ENCODE measurements at places on chromosomes 1 and 21. TPM values are rescaled to one million over a fixed set of nuclear protein-coding genes. Genes with fewer than 3 reads are reported as not detected.

DNA sequence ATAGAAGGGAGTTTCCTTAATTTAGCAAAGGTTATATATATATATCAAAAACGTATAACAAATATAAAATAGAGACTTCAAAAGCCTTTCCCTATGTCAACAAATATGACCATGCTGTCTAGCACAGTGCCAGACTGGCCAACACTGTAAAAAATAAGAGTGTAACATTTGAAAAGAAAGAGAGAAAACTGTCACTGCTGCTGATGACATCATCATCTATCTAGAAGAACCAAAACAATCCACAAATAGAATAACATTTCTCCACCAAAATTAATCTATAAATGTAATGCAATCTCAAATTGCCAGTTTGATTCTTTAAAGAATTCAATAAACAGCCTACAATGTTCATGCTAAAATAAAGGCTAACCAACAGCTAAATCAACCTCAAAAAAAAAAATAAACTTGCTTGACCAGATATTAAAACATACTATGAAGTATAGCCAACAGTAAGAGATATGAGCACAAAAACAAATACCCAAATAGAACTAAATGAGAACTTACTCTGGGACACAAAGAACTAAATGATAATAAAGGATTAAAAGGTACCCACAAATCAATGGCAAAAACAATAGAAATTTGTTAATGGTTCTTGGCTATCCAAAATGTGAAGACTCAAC lies 50.2 kb downstream of the ENAH start:
- H3K4me1 ChIP-seq, result peaks cover 11% of the 10 kb centered on the region
- H3K4me3 ChIP-seq, result no peak overlapping the region
- H3K36me3 ChIP-seq, result no peaks in the 10 kb centered on the region
- H3K27me3 ChIP-seq, result no peaks in the 10 kb centered on the region

GRCh38 chr1:27884006-27884954 lies 11.9 kb downstream of the THEMIS2 start:
- H3K4me3 ChIP-seq, result no peak overlapping the region
- H3K27me3 ChIP-seq, result no peaks in the 10 kb centered on the region
- peaks cover 16% of the 10 kb centered on the region for H3K36me3 ChIP-seq
- peak overlapping the region; percentile 35 for H3K27ac ChIP-seq

GRCh38 chr1:184878002-184878401 lies 96.3 kb downstream of the NIBAN1 start:
- no peak overlapping the region for H3K4me3 ChIP-seq
- DNase-seq, result no peak
- peaks cover 20% of the 10 kb centered on the region for H3K36me3 ChIP-seq
- peaks cover 61% of the 10 kb centered on the region for H3K4me1 ChIP-seq

DNA sequence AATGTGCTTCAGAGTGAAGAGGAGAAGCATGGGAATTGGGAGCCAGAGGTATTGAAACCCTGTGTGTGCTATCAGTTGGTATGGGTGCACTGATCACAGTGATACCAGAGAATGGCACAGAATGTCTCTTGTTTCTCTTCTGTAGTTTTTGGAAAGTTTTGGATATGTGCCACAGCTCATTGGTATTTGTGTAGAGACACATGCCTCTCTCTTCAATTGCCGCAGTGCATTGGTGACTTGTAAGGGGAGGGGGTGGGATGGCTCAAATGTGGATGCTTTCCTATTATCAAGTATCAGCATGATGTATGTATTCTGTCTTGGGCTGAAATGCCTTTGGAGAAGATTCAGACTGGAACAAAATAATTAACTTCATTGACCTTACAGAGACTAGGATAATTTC lies 101.0 kb downstream of the HMCN1 start:
- no peak overlapping the region for H3K4me3 ChIP-seq
- H3K4me1 ChIP-seq, result no peaks in the 10 kb centered on the region
- no peaks in the 10 kb centered on the region for H3K27me3 ChIP-seq
- no peak for DNase-seq
- no peak overlapping the region for H3K27ac ChIP-seq
- H3K36me3 ChIP-seq, result no peaks in the 10 kb centered on the region

GRCh38 chr1:29832936-29833335 lies 596.6 kb downstream of the PTPRU start:
- no peak overlapping the region for H3K27ac ChIP-seq
- H3K4me3 ChIP-seq, result no peak overlapping the region
- no peak for DNase-seq
- no peaks in the 10 kb centered on the region for H3K36me3 ChIP-seq
- H3K27me3 ChIP-seq, result peaks cover 15% of the 10 kb centered on the region

GRCh38 chr1:61043010-61043820 lies 39.1 kb upstream of the NFIA start:
- peak; percentile 94 for DNase-seq
- peak overlapping the region; percentile 70 for H3K4me3 ChIP-seq
- H3K36me3 ChIP-seq, result no peaks in the 10 kb centered on the region
- peaks cover 7% of the 10 kb centered on the region for H3K4me1 ChIP-seq

- no peak overlapping the region for H3K4me3 ChIP-seq
- H3K36me3 ChIP-seq, result no peaks in the 10 kb centered on the region
- H3K27me3 ChIP-seq, result no peaks in the 10 kb centered on the region
- H3K4me1 ChIP-seq, result no peaks in the 10 kb centered on the region
Observed at GRCh38 chr1:187943606-187944403, 1115.1 kb downstream of the PLA2G4A start.

DNA sequence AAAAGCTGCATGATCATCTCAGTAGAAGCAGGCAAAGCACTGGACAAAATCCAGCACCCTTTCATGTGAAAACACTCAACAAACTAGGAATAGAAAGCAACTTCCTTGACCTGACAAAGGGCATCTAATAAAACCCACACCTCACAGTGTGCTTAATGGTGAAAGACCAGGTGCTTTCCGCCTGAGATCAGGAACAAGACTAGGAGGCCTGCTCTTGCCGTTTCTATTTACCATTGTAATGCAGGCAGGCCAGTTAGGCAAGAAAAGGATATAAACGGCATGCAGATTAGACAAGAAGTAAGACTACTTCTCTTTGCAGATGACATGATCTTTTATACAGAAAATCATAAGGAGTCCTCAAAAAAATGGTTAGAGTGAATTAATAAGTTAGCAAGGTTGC lies 37.2 kb downstream of the SLC37A1 start:
- no peak overlapping the region for H3K27ac ChIP-seq
- no peak overlapping the region for H3K4me3 ChIP-seq
- no peaks in the 10 kb centered on the region for H3K4me1 ChIP-seq
- H3K27me3 ChIP-seq, result no peaks in the 10 kb centered on the region
- H3K36me3 ChIP-seq, result no peaks in the 10 kb centered on the region
- DNase-seq, result no peak

GRCh38 chr1:81710857-81711256 lies 89.9 kb upstream of the ADGRL2 start:
- H3K27me3 ChIP-seq, result no peaks in the 10 kb centered on the region
- H3K4me3 ChIP-seq, result no peak overlapping the region
- no peak for DNase-seq
- no peaks in the 10 kb centered on the region for H3K36me3 ChIP-seq
- no peaks in the 10 kb centered on the region for H3K4me1 ChIP-seq

GRCh38 chr21:45632160-45632559 lies 11.4 kb upstream of the PCBP3 start:
- no peak overlapping the region for H3K4me3 ChIP-seq
- no peak overlapping the region for H3K27ac ChIP-seq
- H3K27me3 ChIP-seq, result no peaks in the 10 kb centered on the region
- no peaks in the 10 kb centered on the region for H3K36me3 ChIP-seq
- H3K4me1 ChIP-seq, result no peaks in the 10 kb centered on the region

DNA sequence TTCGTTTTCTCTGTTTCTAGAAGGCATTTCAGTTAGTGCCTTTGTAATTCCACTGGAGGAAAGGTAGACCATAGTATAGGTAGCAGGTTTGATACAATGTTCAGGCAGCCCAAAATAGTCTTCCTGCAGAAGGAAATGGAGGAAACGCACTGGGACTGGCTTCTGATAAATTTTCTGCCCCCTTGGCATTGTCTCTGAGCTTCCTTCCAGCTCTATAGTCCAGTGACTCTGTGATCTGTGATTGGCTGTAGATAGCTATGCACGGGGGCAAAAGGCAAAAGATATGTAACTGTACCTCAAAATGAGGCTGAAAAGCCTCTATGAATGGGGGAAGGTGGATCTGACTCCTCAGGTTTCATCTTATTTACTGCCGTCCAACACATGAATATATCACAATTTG lies 5.8 kb upstream of the MAGOH start:
- H3K27ac ChIP-seq, result no peak overlapping the region
- H3K27me3 ChIP-seq, result no peaks in the 10 kb centered on the region
- DNase-seq, result no peak
- no peak overlapping the region for H3K4me3 ChIP-seq

- no peaks in the 10 kb centered on the region for H3K36me3 ChIP-seq
- H3K27me3 ChIP-seq, result no peaks in the 10 kb centered on the region
- H3K27ac ChIP-seq, result no peak overlapping the region
- H3K4me1 ChIP-seq, result peaks cover 10% of the 10 kb centered on the region
- H3K4me3 ChIP-seq, result no peak overlapping the region
- no peak for DNase-seq
Observed at GRCh38 chr1:198265073-198265661, 108.4 kb downstream of the NEK7 start.

- H3K4me1 ChIP-seq, result peaks cover 5% of the 10 kb centered on the region
- H3K4me3 ChIP-seq, result no peak overlapping the region
- H3K27me3 ChIP-seq, result no peaks in the 10 kb centered on the region
- no peak for DNase-seq
- no peaks in the 10 kb centered on the region for H3K36me3 ChIP-seq
Observed at GRCh38 chr1:219206350-219206749, 32.7 kb downstream of the LYPLAL1 start.

GRCh38 chr1:179599623-179600249 lies 8.1 kb downstream of the TDRD5 start:
- peaks cover 9% of the 10 kb centered on the region for H3K27me3 ChIP-seq
- H3K4me3 ChIP-seq, result no peak overlapping the region
- no peak overlapping the region for H3K27ac ChIP-seq

DNA sequence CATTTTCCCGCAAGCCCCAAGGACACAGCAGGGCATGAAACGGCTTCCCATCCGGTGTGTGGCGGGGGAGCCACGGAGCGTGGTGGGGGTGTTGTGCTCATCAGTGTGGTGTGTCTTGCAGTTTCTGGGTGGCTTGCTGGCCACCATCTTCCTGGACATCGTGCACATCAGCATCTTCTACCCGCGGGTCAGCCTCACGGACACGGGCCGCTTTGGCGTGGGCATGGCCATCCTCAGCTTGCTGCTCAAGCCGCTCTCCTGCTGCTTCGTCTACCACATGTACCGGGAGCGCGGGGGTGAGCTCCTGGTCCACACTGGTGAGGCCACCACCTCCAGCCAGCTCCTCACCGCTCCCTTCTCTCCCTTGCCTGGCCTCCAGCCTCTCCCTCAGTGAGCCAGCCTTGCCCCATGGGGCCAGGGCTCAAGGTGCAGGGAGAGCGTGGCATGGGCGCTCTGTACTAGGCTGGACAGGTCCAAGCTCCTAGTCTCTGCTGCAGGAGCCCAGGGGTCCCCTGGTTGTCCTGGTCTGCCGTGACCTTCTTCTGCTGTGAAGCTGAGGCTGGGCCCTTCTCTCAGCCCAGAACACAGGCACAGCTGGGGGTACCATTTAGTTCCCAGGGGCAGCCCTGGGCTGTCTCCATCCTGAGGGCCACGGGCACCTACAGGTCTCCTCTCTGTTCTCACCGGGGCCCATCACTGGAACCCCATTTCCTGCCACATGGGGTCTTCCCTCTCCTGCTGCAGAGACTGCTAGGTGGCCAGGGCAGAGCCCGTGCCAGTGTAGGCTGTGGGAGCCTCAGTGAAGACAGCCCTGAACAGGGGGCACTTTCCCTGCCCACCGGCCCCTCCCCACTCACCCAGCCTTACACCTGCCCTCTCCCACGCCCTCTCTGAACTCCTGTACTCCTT lies 12.6 kb downstream of the AGTRAP start:
- H3K27me3 ChIP-seq, result no peaks in the 10 kb centered on the region
- H3K4me1 ChIP-seq, result peaks cover 6% of the 10 kb centered on the region
- H3K27ac ChIP-seq, result peak overlapping the region; percentile 31
- no peak for DNase-seq
- peaks cover 74% of the 10 kb centered on the region for H3K36me3 ChIP-seq

DNA sequence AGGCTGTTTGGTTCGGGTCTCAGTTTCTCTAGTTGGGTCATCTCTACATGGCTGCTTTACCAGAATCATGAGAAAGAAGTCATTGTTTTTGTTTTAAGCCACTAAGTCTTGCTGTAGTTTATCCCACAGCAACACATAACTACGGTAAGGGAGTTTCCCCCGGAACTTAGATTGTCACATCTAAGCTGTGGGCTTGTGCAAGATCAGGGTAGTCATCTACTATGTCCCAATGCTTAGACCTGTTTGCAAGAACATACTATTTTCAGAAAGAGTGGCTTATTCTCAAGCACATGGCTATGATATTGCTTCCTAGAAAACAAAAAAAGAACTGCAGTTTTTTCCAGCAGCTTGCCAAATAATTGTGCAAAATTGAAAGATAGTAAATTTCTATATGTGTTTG lies 18.0 kb upstream of the OLIG2 start:
- DNase-seq, result no peak
- H3K4me3 ChIP-seq, result no peak overlapping the region
- no peaks in the 10 kb centered on the region for H3K36me3 ChIP-seq

DNA sequence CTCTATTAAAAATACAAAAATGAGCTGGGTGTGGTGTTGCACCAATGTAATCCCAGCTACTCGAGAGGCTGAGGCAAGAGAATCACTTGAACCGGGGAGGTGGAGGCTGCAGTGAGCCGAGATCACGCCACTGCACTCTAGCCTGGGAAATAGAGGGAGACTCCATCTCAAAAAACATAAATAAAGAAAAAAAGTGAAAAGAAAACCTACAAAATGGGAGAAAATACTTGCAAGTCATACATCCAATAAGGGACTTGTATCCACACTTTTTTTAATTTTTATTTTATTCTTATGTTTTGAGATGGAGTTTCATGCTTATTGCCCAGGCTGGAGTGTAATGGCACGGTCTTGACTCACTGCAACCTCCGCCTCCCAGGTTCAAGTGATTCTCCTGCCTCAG lies 29.5 kb upstream of the SH3D21 start:
- no peaks in the 10 kb centered on the region for H3K27me3 ChIP-seq
- no peak overlapping the region for H3K27ac ChIP-seq
- no peak for DNase-seq
- H3K36me3 ChIP-seq, result peaks cover 36% of the 10 kb centered on the region
- peaks cover 67% of the 10 kb centered on the region for H3K4me1 ChIP-seq

The GNG12 gene
- 32.0 TPM for total RNA-seq

The CLCA1 gene
- not detected for total RNA-seq

The CHODL gene
- total RNA-seq, result not detected

The IL19 gene
- total RNA-seq, result not detected

The RAD54L gene
- total RNA-seq, result 2.8 TPM

The FABP3 gene
- total RNA-seq, result 5,112 TPM

The FCRLB gene
- total RNA-seq, result 0.88 TPM

The GJA8 gene
- not detected for total RNA-seq

The RXRG gene
- 3.8 TPM for total RNA-seq

The KCNK2 gene
- total RNA-seq, result 0.27 TPM

The TTC39A gene
- total RNA-seq, result 18.6 TPM

Data from heart right ventricle (tissue), 16 donors.